ENCODE measurements at places on chromosomes 7 and 10.

- no peak for DNase-seq
Observed at GRCh38 chr7:135377171-135377570, 132.7 kb downstream of the CNOT4 start.

- no peak for DNase-seq
Observed at GRCh38 chr10:125985557-125986240, 89.3 kb downstream of the FANK1 start.

GRCh38 chr7:16841681-16842080 is 36.9 kb upstream of the AGR2 start:
- no peak for DNase-seq

- DNase-seq: no peak
Observed at GRCh38 chr7:100623951-100624824, 11.8 kb downstream of the MOSPD3 start.

DNA sequence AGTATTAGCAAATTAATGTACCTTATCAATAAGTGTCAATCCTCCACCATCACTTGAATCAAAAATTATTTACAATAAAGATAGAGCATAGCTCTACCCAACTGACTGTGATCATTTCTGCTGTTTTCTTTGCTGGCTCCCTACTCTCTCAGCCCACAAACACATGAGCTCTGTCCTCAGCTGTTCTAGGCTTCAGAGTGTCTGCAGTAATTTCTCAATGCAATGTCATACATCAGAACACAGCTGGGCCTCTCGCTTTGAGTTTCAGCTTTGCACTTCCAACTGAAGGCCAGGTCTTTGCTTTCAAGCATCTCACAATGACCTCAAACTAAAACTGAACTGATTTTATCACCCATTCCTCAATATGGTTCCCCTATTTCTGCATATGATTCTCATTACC is 55.7 kb downstream of the RNF133 start:
- no peak for DNase-seq

DNA sequence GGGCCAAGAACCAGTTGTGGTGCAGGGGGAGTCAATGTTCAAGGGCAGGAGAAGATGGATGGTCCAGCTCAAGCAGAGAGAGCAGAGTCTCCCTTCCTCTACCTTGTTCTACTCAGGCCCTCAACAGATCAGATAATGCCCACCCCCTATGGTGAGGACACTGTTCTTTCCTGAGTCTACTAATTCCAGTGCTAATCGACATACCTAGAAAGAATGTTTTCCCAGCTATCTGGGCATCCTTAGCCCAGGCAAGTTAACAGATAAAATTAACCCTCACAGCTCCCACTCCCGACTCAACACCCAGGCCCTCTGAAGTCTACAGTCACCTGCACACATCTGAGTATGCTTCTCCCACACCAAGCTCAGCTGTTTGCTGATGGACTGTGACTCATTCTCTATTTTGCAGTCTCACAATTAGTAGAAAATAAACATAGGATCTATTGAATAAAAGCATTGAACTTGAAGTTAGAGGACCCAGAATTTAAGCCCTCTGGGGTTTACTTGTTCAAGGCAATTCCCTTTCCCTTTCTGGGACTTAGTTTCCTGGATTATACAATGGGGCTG is 17.1 kb downstream of the COL13A1 start:
- no peak for DNase-seq

DNA sequence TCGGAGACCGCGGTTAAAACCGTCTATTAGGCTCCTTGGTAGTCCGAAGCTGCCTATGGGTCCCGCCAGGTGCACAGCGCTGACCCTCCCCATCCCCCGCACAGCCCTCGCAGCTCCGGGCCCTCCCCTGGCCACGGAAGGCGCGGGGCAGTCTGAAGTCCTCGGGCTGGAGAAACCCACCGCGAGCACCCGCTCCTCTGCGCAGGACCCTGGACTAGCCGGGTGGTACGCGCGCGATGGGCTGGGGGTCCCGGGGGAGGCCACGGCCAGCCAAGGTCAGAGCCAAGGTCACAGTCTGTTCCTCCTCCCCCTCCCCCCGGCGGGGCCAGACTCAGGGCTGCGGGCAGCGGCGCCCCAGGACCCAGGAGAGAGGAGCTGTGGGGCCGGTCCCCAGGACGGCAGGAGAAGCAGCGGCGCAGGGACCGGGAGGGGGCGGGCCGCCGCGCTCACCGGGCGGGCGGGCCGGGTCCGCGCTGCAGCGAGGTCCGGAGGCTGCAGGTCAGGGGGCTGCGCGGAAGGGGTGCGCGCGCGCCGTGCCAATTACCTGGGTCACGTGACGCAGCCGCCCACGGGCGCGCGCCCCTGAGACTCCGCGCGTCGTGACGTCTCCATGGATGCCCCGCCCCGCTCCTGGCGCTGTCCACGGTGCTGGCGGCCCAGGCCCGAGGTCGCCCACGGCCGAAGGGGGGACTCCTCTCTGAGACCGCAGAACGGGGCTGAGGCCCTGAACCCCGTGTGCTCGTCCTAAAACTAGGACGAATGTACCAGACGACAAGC is at the start of gene OGDHL:
OGDHL (minus strand) TSS at position 535 of the 777 bp plus-strand sequence. CDS start 3,731 bp downstream, outside the sequence.
- peak; percentile 2 for DNase-seq

- no peak for DNase-seq
Observed at GRCh38 chr7:12403287-12404181, at the start of gene VWDE. TSS of gene VWDE (minus strand) at chr7:12403865. CDS start at chr7:12403716, 149 bp downstream.

- no peak for DNase-seq
Observed at GRCh38 chr10:58350619-58351323, 16.0 kb downstream of the UBE2D1 start.

DNA sequence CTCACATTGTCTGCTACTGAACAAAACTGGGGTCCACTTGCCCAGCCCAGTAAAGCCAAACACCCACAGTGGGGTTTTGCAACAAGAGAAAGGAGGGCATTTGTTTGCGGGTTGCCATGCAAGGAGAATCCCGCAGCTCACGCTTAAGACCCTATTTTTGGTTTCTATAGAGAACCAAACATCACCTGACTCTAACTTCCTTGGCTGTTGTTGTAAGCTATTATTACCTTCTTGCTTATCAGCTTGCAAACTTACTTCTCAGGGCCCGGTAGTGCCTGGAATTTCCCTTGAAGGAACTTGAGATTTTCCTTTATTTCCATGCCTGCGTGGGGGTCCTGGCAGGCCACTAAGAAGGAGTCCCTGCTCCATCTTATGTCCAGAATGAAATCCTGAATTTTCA is 20.7 kb downstream of the IFIT3 start:
- DNase-seq: no peak

DNA sequence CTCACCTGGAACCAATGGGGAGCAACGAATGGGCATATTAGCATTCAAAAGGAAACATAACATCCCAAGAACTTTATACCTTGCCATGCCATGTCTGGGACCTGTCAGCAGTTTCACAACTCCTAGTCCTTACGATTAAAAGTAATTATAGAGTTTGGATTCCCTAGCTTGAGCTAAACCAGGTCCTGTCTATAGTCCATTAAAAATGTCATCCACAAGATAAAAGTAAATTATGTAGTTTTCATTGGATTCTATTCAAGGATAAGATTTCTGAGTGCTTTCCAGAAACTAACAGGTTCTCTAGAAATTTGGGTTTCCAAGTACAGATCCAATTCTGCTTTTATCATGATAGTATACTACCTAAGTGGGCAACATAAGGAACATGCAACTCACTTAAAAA is 163.6 kb upstream of the PTN start:
- no peak for DNase-seq

- no peak for DNase-seq
Observed at GRCh38 chr10:26509307-26509706, 71.2 kb downstream of the APBB1IP start.

DNA sequence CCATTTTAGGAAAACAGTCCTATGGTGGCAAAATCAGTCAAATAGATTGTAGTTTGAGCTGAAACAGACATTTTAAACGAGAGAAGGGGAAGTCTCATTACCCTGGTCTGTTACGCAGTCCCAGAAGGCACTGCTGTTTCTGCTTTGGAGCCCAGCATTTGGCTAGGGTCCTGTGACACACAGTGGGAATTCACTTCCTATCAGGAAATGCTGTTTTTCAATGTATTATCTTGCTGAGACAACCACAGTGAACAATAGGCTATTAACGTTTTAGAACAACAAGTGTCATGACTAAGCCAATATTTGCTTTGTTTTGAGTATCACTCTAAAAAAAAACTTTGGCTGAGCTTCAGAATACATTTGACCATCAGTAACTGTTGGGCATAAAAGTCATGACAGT is 74.1 kb downstream of the ADD3 start:
- no peak for DNase-seq

DNA sequence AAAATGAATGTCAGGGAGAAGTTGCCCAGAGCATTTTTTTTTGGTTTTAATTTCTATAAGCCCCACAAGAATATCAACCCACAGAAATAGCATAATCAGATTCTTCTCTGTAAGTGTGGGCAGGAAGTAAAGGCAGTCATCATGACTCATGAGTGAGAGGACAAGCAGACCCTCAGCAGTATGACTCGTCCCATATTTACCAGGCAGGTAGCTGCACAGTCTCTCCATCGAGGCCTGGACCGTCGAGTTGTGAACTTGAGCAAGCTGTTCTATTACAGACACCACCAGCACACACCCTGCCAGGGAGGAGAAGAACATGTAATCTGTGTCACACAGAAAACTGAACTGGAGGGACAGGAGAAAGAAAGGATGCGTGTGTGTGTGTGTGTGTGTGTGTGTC is 37.8 kb downstream of the AOAH start:
- DNase-seq: no peak

DNA sequence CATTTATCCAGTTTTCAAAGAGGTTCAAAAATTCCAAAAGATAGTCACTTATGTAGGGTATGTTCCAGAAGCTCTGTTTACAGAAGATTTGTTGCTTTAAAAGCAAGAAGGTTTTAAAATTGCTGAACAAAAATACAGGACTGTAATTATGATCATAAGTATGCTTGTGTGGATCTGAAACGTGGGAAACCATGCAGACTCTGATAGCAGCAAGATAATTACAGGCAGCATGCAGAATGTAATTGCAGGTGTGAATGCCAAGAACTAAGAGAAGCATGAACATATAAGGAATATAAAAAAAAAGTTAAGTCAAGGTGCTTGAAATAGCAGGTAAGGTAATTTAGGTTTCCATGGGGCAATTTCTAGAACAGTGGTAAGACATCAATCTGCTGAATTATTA is 405.7 kb downstream of the ARL4A start:
- no peak for DNase-seq

DNA sequence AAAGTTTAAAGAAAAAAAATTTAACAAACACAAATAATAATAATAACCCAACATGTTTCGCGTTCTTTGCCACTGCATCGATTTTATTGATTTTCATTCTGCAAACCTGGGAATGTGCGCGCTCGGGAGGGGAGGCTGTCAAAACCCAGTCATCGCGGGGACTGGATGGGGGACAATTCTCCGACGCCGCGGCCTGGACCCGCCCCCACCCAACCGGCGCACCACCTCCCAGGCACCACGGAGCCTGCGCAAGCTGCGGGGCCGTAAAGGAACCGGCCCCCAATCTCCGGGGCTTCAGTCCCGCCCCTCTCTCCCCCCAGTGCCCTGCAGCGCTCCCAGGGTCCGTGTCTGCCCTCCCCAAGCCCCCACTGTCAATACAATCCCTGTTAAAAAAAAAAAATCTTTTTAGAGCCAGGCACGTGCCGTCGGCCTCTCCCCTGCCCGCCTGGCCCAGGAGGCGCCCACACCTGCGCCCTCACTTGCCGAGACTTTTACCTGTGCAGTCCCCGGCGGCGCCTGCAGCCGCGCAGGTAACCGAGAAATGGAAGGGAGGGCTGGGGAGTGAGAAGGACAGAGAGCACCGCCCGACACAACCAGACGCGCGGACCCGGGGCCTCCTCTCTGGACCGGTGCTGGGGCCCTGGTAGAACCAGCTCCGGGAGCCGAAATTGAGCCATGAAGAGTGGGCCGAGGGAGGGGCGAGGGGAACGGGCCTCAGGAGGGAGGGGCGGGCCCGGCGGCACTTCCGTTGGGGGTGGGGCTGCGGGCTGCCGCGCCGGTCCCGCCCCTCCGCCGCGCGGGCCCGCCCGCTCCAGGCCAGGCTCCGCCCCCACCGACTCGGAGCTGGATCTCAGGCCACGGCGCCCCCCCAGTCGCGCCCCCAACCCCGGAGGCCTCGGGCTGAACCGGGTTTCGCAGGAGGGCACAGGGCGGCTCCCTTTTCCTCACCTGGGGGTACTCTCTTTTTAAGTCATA is 7.6 kb upstream of the ZNF503 start:
- no peak for DNase-seq

- no peak for DNase-seq
Observed at GRCh38 chr7:42159130-42159529, 77.9 kb downstream of the GLI3 start.
